ENCODE measurements at places on chromosomes 2 and 18.
A peak's percentile ranks its signal among the peaks of the same experiment; 100 is the strongest.

GRCh38 chr2:99442837-99443236 lies 47.0 kb downstream of the REV1 start:
- no peak for DNase-seq

- DNase-seq, result no peak
These were observed 109.1 kb upstream of the DNAJC10 start for GRCh38 chr2:182606728-182607681.

DNA sequence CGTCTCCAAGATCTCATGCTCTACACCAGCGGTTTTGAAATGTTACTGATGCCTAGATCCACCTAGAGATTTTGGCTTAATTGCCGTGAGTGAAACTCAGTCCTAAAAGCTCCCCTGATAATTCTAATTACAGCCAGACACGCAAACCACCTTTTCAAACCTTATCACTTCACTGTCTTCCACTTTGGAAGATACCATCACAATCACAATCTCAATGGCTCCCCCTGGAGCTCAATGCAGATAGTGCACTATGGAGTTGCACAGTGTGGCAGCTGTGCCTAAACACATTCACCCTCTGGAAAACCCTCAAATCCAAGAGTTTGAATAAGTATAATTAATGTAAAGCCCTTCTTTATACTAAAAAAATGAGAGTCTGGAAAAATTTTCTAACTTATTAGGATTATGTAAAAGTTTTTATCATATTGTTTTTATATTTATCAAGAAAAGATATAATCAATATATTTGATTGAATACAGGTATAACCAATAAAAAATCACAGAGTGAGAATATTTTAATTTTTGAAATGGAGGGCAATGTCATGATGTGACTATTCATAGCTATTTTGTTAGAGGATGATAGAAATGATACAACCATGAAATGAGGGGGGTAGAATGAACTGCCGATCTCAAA lies 102.9 kb upstream of the SLC8A1 start:
- peak; percentile 69 for DNase-seq

- DNase-seq, result no peak
These were observed 257.7 kb downstream of the PTGR3 start for GRCh38 chr18:74951165-74951760.

- DNase-seq, result no peak
These were observed 30.4 kb downstream of the KLF7 start for GRCh38 chr2:207135340-207135739.

DNA sequence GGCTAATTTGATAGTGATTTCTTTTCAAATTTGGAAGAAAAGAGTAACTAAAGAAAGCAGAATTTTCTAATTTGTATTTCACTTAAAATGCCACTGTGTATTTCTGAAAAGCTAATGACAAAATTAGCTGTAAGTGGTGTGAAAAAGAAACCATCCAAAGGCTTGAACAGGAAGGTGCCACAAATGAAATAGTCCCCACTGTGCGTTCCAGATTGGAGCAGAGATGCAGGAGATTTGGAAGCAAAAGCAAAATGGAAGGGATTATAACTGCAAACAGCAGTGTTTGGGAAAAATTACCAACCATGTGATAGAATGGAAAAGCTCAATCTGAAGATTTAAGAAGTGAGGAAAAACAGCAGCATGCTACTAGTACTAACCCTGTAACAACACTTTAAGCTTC lies 498.7 kb downstream of the SUCLG1 start:
- no peak for DNase-seq

DNA sequence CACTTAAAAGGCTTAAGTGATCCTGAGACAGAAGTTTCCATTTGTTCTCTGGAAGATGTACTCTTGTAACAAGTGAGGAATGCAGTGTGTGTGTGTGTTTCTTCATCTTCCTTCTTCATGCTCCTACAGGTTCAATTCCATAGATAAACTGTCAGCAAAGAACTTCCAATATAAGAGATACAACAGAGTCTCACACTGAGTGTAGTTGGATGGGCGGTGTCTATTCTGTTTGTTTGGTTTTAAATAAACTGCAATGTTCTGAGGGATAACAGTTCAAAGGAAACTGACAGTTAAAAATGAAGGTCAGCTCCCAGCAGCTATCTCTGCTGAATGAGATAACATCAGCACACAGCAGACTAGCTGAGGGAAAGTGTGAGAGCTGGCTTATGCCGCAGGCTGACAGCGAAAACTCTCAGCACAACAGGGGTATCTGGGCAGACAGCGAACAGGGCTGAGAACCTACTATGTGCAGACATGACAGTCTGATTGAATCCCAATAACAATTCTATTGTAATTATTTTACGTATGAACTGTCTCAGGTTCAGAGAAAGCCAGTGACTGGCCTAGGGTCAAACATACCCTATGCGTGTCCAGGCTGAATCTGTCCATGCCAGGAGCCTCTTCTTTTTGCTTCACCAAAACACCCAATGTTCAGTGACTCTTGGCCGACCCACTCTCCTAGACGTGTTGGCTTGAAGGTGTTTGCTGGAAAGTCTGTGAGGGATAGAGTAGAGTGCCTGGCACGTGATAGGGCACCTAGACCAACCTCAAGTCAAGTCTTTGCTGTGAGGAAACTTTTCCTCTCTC lies 201.9 kb upstream of the TRIB2 start:
- DNase-seq, result no peak

DNA sequence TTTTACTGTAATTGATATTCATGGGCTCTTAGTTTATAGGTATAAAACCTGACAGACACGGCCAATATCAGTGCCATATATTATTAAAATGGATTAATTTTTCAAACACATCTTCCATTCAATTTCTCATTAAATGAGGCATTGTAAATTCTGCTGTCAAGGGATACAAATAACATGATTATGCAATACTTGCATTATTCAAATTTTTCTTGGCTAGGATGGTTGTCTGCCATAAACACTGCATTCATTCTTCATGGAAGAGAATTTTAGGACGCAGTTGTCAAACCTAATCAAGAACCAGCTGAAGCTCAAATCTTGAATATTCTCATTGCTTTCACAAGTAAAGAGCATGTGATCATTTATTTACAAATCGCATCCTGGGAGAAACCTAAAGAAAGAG lies 255.6 kb downstream of the RDH14 start:
- no peak for DNase-seq

DNA sequence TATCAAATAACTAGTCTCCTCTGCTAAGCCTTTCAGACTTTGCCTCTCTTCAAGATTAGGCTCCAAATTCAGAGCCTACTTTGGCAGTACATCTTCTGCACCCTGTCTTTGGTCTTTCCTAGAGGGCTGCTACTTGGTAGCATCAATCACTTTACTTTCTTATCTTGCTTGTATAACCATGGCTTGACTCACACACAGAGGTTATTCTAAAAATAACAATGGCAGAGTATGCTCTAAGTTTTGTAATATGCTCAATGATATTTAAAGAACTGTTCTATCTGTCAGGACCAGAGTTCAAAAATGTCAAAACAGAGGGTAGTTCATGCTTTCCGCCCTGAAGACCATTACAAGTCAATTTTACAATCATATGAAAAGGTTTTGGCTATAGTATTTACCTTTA lies 27.7 kb downstream of the THOC1 start:
- no peak for DNase-seq

- no peak for DNase-seq
These were observed 123.3 kb downstream of the CLIP4 start for GRCh38 chr2:29238497-29238896.

- DNase-seq, result no peak
These were observed 642.9 kb downstream of the ZEB2 start for GRCh38 chr2:143877056-143877455.

DNA sequence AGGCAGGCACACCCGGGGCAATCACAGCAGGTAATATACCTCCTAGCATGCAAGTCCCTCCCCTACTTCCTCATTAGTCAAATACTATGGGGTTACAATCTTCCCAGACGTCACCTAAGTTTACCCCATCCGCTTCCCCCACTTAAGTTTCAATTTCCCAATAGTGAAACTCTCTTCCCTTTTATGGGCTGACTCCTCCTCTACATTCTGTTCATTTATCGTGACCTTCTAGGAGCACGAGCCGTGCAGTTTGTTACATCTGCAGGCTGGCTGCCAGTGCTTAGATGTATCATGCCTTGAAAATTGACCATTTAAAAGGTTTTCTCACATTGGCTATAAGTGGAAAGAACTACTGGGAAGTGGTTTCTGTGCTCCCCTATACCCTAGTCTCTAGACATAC lies 1357.8 kb upstream of the CRIM1 start:
- no peak for DNase-seq

DNA sequence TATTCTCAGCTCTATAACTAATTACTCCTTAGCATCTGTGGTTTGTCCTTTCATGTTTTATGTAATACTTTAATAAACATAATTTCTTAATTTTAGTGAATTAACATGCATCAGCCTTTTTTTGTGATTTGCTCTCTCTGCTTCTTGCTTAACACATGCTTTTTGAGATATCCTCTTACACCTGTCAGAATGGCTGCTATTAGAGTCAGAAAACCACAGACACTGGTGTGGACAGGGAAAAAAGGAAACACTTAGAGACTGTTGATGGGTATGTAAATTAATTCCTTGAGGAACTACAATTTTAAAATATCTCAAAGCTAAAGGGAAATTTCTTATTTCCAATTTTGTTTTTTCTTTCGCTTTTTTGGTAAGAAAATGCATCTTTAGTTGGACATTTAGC lies 549.0 kb downstream of the ZNF804A start:
- DNase-seq, result no peak

- DNase-seq, result no peak
These were observed 308.4 kb downstream of the XIRP2 start for GRCh38 chr2:167196461-167197252.

- DNase-seq, result no peak
These were observed 140.2 kb downstream of the CSRNP3 start for GRCh38 chr2:165609672-165610071.

- DNase-seq, result no peak
These were observed 400.3 kb upstream of the TRIB2 start for GRCh38 chr2:12316476-12316875.

DNA sequence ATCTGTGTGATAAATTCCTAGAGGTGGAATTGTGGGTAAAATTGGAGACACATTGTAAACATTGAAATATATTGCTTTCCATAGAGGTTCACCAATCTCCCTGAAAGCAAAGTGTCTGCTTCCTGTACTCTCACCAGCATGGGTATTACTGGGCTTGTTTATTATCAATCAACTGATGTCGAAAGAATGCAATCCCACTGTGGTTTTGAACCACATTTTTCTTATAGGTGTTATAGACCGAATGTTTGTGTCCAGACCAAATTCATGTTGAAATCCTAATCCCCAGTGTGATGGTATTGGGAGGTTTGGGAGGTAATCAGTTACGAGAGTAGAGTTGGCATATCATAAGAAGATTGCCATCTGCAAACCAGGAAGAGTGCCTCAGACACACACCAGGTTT lies 1212.4 kb downstream of the LRP1B start:
- no peak for DNase-seq

GRCh38 chr18:46566111-46566510 lies 90.9 kb downstream of the LOXHD1 start:
- no peak for DNase-seq

GRCh38 chr2:79660557-79660956 lies 147.7 kb downstream of the CTNNA2 start:
- no peak for DNase-seq

GRCh38 chr2:11799826-11800225 lies 53.4 kb downstream of the LPIN1 start:
- peak; percentile 26 for DNase-seq

DNA sequence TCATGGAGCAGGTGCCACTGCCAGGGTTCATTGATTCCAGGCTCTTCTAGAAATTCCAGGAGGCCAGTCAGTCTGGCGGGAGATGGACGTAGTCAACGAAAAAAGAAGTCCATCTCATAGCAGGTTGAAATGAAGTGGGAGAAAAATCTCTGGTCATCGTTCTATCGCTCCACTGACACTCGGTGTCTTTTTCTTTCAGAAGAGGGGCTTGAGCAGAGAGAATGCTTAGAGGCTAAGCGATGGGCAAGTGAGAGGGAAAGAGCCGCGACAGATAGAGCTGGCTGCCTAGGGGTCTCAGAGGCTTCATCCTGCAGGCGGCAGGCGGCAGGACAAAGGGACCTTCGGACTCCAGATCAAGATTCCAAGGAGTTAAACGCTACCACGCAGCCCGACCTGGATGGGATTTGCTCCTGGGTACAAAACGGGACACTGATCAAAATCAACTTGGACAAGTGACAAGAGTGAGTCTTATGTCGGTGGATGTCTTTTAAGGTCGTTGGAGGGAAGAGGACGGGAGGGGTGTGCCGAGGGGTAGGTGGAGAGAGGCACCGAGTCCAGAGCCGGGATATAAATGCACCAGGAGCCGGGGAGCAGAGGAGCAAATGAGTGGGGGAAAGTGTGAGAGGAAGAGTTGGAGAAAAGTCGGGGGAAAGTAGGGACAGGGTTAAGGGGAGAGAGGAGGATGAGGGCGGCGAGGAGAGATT lies 677 bp upstream of the TMEM178A start:
- DNase-seq, result no peak

- DNase-seq, result no peak
These were observed 84.3 kb upstream of the SESTD1 start for GRCh38 chr2:179348906-179349305.

DNA sequence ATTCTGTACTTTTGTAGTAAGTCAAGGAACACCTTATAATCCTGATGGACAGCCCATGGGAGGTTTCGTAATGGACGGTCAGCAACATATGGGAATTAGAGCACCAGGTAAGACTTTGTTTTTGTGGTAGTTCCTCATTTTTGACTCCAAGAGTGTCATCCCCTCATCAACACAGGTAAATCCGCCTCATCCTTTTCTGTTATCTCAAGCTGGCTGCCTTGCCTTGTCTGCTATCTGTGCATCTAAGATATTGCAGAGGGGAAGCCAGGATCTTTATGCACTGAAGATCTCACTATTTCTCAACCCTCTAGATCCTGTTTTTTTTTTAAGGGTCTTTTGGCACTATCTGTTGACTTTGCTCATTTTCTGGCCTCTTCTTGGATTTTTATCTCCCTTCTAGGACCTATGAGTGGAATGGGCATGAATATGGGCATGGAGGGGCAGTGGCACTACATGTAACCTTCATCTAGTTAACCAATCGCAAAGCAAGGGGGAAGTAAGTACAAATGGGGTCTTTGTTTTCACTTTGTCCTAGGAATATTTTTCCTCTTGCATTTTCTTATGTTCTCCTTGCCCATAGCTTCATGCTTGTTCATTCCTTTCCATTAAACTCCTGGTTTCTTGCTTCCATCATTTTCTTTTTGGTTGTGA lies 133.8 kb downstream of the MEIS1 start:
- no peak for DNase-seq

- no peak for DNase-seq
These were observed 156.4 kb downstream of the AQP4 start for GRCh38 chr18:26708806-26709716.

DNA sequence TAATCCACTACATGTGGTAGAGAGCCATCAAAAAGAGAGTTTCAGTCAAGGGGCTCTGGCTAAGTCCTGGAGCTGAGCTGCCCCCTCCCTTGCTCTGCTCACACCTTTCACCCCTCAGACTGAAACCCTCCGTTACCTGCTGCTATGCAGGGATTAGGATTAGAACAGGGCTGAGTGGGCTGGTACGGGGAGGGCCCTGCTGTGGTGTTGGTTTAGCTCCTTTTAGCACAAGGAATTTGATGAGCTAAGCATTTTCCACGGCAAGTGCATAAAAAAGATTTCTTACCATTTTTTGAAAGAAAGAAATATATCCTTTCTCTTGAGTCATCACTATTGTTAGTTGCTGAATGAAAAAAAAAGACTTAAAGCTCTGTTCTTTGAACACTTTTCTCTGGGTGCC lies 46.3 kb downstream of the TCF7L1 start:
- no peak for DNase-seq
